ENCODE measurements at places on chromosomes 11 and 22. TPM values are rescaled to one million over a fixed set of nuclear protein-coding genes. Genes with fewer than 3 reads are reported as not detected.

DNA sequence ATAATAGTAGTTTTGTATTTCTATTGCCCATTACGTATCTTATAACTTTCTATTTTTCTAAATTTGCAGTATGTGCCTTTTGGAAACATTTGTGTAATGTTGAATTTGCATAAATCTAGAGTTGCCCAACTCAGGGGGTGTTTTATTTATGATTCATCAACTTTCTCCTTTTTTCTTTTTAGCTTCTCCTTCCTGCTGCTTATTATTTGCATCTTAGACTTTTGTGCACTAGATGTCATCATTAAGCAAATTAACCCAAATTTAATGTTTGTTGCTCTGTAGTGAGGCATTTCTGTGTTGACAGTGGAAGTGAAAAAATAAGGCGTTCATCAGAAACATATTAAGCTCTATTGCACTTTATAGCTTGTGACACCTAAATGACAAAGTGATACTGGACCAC lies 56.2 kb upstream of the ZBED5 start:
- H3K4me1 ChIP-seq, result peaks cover 5% of the 10 kb centered on the region
- no peak for DNase-seq
- H3K27me3 ChIP-seq, result peaks cover 4% of the 10 kb centered on the region
- H3K4me3 ChIP-seq, result no peak overlapping the region

DNA sequence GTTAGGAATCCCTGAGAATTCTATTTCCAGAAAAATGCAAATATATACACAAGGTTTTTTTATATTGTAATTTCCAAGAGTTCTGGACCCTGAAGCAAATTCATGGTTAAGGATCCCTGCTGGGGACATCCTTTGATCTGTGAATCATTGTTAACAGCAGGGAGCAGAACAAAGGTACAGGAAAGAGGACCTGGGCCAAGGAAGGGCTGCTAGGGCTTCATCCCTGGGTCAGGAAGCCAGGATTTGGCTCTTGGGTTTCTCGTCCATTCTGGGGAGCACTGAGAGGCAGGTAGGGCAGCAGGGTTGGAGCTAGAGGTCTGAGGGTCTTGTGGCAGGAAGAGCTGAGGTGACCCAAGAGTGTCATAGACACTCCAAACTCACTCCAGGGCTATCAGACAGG lies 10.2 kb upstream of the OAF start:
- H3K4me1 ChIP-seq, result no peaks in the 10 kb centered on the region
- H3K36me3 ChIP-seq, result no peaks in the 10 kb centered on the region
- peaks cover 23% of the 10 kb centered on the region for H3K27me3 ChIP-seq

TMEM258 gene
- total RNA-seq, result 192 TPM

GRCh38 chr11:132024587-132025295 lies 654.3 kb downstream of the NTM start:
- no peaks in the 10 kb centered on the region for H3K27me3 ChIP-seq
- no peak overlapping the region for H3K27ac ChIP-seq
- H3K4me3 ChIP-seq, result no peak overlapping the region
- no peaks in the 10 kb centered on the region for H3K4me1 ChIP-seq
- H3K36me3 ChIP-seq, result no peaks in the 10 kb centered on the region
- no peak for DNase-seq

ZP1 gene
- total RNA-seq, result 0.18 TPM

SERPIND1 gene
- not detected for total RNA-seq

DNA sequence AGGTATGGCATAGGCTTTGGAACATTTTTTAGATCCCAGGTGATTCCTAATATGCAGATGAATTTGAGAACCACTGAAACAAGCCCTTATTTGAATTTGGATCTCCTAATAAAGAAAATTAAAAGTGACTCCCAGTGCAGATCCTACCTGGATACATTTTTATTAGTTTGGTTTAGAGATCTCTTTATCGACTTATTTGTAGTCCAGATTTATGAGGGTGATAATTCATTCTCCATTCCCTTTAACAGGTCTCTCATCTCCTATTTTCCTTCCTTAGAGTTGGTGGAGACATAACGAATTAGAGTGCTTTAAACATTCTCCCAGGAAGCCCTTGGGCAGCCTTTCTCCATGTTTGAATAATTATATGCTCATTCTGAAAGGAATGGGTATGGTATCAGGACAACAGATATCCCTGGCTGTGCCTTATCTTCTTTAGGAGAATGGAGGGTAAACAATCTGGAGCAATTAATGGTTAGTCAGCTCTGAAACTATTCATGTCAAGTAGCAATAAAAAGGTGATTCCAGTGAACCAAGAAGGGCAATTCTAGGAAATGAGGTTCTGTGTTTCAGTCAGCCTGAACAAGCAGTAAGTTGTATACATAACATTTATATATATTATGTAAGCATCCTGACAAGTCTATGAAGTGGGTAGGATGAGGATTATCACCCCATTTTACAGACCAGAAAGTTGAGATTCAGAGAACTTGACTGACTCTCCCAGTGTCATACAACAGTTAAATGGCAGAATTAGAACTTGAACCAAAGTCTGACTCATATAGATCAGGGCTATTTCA lies 53.9 kb upstream of the RCE1 start:
- no peaks in the 10 kb centered on the region for H3K27me3 ChIP-seq
- no peaks in the 10 kb centered on the region for H3K36me3 ChIP-seq
- H3K27ac ChIP-seq, result no peak overlapping the region
- no peak overlapping the region for H3K4me3 ChIP-seq
- no peak for DNase-seq

DNA sequence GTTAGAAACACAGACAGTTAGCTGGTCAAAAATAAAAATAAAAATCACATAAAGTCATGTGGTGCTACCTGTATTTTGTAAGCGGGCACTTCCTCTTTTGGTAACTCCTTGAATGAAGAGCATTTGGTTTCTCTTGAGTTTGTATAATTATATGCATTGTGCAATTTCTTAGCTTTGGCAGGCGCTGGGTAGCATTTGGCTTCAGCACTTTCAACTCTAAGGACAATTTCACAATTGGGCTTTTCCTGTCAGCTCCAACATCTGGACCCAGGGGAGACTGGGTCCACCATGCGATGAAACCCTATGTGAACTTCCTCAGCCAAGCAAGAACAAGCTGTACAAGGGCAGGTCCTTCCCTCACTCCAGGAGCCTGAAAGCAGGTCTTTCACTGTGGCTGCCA lies 169.1 kb downstream of the RRAS2 start:
- no peak for DNase-seq
- H3K36me3 ChIP-seq, result no peaks in the 10 kb centered on the region
- H3K4me3 ChIP-seq, result no peak overlapping the region

DNA sequence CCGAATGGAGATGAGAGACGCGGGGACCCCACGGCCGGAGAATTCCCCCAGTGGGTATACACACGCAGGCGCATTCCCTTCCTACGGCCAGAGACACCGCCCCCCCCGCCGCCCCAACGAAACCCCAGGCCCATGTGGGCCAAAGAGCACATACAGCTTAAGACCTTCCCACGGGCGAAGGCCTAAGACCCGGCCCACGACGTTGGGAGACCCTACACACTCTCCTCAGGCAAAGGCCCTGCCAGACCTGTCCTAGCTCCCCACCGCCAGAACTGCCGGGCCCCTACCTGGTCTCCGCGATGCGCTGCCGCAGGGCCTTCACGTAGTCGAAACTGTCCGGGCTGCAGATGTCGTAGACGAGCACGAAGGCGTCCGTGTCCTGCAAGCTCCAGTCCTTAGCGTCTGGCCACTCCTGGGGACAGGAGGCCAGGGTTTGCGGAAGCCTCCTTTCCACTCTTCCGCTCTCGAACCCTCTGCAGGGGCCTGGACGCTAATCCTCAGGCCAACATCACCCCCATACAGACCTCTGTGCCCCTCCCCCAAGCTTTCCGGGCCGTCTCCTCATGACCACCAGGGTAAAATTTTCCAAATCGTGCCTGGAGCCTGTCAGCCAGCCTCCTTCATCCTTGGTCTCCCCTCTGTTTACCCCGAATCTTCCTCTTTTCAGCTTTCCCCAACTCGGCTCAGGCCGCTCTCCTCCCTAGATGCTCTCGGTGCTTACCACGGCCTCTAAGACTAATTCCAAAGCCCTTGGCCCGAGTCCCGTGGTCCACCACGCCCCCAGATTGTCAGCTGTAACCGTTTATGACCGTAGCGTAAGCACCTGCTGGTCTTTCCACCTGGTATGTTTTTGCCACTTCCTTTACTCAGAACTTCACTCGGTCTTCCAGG lies 1.7 kb downstream of the RASL10A start:
- H3K27me3 ChIP-seq, result peaks cover 46% of the 10 kb centered on the region
- H3K4me1 ChIP-seq, result peaks cover 48% of the 10 kb centered on the region
- no peak for DNase-seq

ART5 gene
- total RNA-seq, result not detected

DNA sequence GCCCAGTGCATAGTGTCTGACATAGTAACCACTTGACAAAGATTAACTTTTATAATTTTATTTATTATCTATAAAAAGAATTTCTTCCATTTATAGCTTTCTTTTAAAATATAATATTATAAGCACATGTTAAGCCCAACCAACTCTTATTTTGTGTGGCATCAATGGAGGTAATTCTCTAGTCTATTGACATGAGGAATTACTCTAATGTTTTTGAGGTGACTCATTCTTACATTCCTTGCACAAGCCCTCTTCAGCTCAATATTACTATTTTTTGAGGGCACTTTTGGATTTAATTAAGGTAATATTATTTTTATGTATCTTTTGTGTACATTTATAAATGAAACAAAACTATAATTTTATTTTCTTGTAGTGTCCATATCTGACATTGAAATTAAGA lies 59.6 kb downstream of the AASDHPPT start:
- DNase-seq, result no peak
- H3K27me3 ChIP-seq, result peaks cover 2% of the 10 kb centered on the region
- no peaks in the 10 kb centered on the region for H3K4me1 ChIP-seq

GRCh38 chr22:28609921-28610320 lies 69.7 kb downstream of the TTC28 start:
- H3K27ac ChIP-seq, result no peak overlapping the region
- H3K4me3 ChIP-seq, result no peak overlapping the region
- H3K36me3 ChIP-seq, result no peaks in the 10 kb centered on the region
- no peaks in the 10 kb centered on the region for H3K4me1 ChIP-seq

KDM4E gene
- total RNA-seq, result not detected

DNA sequence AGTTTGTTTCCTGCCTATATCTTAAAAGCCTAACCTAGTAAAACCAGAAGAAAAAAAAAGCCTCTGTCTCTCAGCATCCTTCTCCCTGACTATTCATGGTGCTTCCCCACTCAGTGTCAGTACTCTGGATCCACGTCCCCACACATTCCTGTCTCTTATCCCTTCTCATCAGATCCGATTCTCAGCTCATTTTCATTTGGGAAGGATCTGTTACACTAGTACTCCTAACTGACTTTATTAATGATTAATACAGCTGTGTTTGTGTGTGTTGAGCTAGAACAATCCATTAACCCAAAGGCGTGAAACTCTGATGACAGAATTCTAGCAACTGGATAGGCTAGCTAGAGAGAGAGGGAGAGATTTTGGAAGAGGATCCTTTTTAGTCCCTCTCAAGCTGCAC lies 1.5 kb downstream of the PRRG4 start:
- peaks cover 28% of the 10 kb centered on the region for H3K27me3 ChIP-seq
- DNase-seq, result no peak
- no peak overlapping the region for H3K27ac ChIP-seq

- H3K27ac ChIP-seq, result no peak overlapping the region
- H3K27me3 ChIP-seq, result no peaks in the 10 kb centered on the region
- DNase-seq, result no peak
- no peak overlapping the region for H3K4me3 ChIP-seq
- H3K36me3 ChIP-seq, result no peaks in the 10 kb centered on the region
Observed at GRCh38 chr11:97963528-97964331, 1057.0 kb upstream of the CNTN5 start.

- peaks cover 76% of the 10 kb centered on the region for H3K36me3 ChIP-seq
- no peak overlapping the region for H3K4me3 ChIP-seq
- H3K27me3 ChIP-seq, result no peaks in the 10 kb centered on the region
Observed at GRCh38 chr11:62143727-62144126, 19.9 kb downstream of the INCENP start.

UVRAG gene
- total RNA-seq, result 18.2 TPM

TSPAN4 gene
- total RNA-seq, result 4.4 TPM

GRCh38 chr22:39428597-39429071 lies 28.2 kb upstream of the MGAT3 start:
- H3K36me3 ChIP-seq, result peaks cover 22% of the 10 kb centered on the region
- H3K4me1 ChIP-seq, result no peaks in the 10 kb centered on the region
- no peak overlapping the region for H3K27ac ChIP-seq
- no peak for DNase-seq
- H3K27me3 ChIP-seq, result no peaks in the 10 kb centered on the region

GAL3ST1 gene
- not detected for total RNA-seq

GRCh38 chr11:75480185-75481175 lies 45.3 kb downstream of the GDPD5 start:
- no peak overlapping the region for H3K27ac ChIP-seq
- peaks cover 3% of the 10 kb centered on the region for H3K36me3 ChIP-seq
- no peak overlapping the region for H3K4me3 ChIP-seq
- no peak for DNase-seq
- H3K4me1 ChIP-seq, result peaks cover 14% of the 10 kb centered on the region

OR10A2 gene
- not detected for total RNA-seq

GRCh38 chr11:91653079-91653754 lies 571.4 kb upstream of the FAT3 start:
- H3K4me3 ChIP-seq, result no peak overlapping the region
- DNase-seq, result no peak
- H3K4me1 ChIP-seq, result no peaks in the 10 kb centered on the region
- H3K36me3 ChIP-seq, result no peaks in the 10 kb centered on the region
- H3K27me3 ChIP-seq, result no peaks in the 10 kb centered on the region

GRCh38 chr11:30206249-30206996 lies 24.4 kb upstream of the FSHB start:
- peaks cover 1% of the 10 kb centered on the region for H3K27me3 ChIP-seq
- H3K36me3 ChIP-seq, result no peaks in the 10 kb centered on the region
